A673 (cell line): ENCODE measurements at places on chromosomes 16 and 17. TPM values are rescaled to one million over a fixed set of nuclear protein-coding genes. Genes with fewer than 3 reads are reported as not detected.

DNA sequence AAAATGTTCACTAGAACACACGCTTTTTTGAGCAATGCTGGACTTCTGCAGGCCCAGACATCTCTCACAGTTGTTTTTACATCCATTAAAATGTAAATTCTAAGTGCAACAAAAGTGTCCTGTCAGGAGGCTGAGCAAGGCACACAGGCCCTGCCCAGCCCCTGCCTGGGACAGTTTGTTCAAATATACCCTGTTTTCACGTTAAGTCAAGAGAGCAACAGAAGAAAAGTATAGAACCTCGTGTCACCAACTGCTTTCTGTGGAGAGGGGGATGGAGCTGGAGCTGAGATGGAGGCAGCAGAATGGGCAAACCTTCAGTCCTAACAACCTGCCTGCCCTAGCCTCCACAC lies 4.3 kb upstream of the HOXB2 start:
- DNase-seq, result no peak

DNA sequence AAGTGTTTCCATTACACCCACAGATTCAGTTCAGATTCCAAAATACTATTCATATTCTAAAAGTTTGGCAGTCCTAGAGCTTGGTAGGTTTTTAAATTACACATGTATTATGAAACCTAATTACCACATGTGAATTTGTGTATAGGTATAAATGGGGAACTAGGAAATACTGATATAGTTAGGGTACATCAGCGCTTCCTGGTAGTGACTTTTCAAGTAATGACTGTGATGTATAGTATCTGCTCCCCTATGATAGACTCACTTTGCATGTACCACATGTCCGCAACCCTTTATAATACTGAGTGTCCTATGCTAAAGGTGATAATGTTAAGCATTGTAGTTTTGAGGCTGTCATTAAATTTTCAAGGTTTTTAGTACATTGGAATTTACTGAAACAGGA lies 22.9 kb downstream of the CDK12 start:
- no peak for DNase-seq

DNA sequence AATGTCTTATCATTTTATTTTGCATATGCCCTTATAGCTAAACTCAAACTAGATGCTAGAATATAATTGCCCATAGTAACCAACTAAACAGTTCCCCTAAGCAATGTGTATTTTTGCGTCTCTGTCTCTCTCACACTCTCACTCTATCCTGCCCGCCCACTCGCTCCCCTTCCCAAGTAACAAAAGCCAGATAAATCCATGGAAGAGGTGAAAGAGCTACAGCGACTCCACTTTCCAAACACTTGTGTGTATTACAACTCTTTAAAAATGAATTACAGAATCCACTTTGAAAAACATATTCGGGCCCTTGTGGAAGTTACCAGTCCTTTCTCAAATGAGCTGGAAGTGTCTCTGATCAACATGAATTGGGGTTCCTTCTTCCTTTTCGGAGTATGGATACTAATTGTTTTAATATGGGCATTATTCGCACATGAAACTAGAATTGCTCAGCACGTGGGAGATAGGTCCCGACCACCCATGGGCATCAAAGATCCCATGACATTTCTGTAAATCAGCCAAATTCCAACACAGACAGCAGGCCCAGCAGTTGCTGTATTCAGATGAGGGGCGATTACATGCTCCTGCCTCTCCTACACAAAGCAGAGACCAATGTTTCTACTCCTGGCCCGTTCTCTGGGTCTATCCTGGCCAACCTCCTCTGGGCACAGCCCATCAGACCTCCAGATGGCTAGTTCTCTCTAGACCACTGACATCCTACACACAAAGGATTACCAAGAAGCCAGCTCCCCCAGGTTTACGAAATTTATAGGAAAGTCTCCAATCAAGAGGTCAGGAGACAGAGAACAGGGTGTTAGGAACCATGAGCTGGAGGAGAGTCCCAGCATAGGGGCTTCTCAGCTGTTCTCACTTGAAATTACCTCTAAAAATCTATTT lies 121.5 kb downstream of the ZFHX3 start:
- DNase-seq, result no peak

- DNase-seq, result peak; percentile 53
These were observed 10.9 kb downstream of the ADGRG1 start for GRCh38 chr16:57639172-57639887.

DNA sequence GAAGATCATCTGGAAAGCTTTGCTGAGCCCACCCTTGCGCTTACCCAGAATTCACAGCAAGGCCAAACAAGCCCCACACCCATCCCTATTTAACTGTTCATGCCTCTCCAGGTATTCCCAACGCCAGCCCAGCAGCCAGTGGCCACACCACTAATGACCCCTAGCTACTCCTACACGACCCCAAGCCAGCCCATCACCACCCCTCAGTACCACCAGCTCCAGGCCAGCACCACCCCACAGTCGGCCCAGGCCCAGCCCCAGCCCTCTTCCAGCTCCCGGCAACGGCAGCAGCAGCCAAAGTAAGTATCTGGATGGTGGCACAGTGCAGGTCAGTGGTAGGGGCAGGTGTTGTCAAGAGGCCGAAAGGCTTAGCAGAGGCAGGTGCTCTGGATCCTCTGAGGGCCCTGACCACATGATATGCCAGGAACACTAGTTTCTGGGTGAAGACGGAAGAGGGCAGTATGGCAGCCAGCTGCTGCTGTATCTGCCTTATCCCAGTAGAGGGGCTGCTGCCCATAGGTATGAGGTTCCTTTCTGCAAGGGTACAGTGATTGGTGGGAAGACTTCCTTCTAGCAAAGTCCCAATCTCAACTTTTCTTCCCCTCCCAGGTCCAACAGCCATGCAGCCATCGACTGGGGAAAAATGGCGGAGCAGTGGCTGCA lies 10.7 kb downstream of the PROCA1 start:
- DNase-seq, result no peak

- no peak for DNase-seq
These were observed 65.7 kb downstream of the MAP2K6 start for GRCh38 chr17:69480245-69480644.

GRCh38 chr17:17073030-17073564 lies 30.8 kb downstream of the MPRIP start:
- DNase-seq, result no peak

- no peak for DNase-seq
These were observed 8.4 kb upstream of the SLC47A2 start for GRCh38 chr17:19724501-19725420.

- DNase-seq, result no peak
These were observed 6.7 kb upstream of the SMIM5 start for GRCh38 chr17:75626496-75627038.

DNA sequence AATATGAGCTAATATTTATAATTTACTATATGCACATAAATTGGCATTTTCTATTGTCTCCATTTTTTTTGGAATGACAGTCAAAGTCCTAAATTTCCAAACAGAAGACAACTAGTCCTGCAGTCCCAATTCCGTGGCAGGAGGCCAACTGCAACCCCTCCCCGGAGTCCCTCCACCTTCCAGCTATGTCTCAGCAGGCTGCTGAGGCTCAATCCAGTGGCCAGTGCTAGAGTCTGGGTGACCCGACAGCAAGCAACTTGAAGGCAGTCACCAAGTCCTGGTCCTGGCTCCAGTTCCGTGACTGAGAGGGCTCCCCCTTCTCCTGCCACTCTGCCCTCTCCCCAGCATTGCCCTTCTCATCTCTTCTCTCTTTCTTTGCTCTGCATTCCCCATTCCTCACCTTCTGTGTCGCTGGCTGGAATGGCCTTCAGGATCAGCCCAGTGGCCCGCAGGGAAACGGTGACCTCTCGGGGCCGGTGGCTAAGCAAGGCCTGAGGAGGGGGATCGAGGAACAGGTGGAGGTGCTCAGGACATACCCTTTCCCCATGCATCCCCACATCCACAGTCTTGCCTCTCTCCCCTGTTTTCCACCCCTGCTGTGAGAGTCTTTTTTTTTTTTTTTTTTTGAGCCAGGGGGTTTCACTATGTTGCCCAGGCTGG lies 22.4 kb upstream of the MFSD6L start:
- no peak for DNase-seq

GRCh38 chr16:59042301-59042700 lies 308.2 kb upstream of the GOT2 start:
- DNase-seq, result no peak

DNA sequence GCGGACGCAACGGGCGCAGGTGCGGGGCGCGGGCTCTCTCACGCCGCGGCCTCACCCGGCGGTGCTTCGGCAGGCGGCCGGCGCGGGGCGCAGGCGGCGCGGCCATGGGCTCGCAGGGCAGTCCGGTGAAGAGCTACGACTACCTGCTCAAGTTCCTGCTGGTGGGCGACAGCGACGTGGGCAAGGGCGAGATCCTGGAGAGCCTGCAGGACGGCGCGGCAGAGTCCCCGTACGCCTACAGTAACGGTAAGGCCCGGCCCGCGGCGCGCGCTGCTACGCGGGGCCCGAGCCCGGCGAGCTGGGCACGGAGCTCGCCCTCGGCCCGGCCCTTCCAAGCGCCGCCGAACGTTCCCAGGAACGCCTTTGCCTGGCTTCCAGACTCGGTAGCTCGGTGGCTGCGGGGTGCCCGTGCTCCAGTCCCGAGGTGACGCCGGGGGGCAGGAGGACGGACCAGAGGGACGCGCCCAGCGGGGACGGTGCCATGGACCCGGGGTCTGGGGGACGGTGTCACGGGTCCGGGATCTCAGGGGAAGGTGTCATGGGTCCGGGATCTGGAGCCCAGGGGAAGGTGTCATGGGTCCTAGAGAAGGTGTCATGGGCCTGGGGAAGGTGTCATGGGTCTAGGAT lies 435 bp downstream of the RAB40C start:
- peak; percentile 37 for DNase-seq

DNA sequence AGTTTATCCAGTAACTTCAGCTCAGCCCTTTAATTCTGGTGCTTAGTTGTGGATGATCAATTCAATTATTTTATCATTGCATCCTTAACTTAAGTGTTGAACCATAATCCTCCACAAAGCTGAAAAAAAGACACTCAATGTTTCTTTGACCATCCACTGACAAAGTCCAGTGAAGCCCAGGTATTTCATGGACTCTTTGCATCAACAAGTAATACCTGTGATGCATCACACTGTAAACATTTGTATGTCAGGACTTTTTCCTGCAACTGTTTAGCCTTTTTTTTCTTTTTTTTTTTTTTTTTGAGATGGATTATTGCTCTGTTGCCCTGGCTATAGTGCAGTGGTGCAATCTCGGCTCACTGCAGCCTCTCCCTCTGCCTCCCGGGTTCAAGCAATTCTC lies 6.6 kb upstream of the NFAT5 start:
- no peak for DNase-seq

DNA sequence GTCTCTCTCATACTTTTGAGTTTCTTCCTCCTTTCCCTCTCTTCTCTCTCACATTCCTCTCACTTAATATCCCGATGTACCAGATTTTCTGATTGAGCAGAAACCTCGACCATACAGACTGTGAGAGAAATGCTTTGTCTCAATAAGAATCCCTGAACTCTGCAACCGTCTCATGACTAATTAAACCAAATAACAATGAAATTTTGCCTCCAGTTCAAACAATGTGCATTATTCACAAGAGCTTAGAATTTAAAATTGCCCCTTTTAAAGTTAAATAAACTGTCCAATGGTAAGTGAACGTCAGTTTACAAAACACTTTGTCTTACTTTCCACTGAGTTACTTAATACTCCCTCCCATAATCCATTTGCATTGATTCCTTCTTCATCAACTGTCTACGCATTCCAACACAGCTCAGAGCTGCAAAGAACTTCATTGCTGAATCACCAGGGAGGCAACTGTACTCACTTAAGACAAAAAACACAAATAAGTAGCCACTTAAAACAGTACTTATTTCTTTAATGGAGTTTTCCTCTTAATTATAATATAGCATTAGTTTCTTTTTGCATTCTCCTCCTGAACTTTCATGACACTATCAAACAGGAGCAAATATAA lies 4.9 kb downstream of the CDH11 start:
- DNase-seq, result no peak

DNA sequence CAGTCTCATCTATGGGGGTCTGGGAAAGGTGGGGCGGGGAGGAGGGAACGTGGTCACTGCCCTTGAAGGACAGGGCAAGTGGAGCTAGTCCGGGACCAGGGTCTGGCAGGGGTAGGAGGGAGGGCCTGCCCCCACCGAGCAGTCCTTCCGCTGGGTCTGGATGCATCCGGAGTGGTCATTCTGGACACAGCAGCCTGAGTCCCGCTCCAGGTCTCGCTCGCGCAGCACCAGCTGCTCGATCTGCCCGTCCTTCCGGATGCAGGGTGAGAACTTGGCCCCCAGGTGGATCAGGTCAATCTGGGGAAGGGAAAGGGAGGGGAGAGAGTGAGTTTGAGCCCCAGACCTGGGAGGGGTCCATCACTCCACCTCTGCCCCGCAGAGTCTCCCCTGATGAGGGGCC lies 6.8 kb downstream of the AANAT start:
- no peak for DNase-seq

DNA sequence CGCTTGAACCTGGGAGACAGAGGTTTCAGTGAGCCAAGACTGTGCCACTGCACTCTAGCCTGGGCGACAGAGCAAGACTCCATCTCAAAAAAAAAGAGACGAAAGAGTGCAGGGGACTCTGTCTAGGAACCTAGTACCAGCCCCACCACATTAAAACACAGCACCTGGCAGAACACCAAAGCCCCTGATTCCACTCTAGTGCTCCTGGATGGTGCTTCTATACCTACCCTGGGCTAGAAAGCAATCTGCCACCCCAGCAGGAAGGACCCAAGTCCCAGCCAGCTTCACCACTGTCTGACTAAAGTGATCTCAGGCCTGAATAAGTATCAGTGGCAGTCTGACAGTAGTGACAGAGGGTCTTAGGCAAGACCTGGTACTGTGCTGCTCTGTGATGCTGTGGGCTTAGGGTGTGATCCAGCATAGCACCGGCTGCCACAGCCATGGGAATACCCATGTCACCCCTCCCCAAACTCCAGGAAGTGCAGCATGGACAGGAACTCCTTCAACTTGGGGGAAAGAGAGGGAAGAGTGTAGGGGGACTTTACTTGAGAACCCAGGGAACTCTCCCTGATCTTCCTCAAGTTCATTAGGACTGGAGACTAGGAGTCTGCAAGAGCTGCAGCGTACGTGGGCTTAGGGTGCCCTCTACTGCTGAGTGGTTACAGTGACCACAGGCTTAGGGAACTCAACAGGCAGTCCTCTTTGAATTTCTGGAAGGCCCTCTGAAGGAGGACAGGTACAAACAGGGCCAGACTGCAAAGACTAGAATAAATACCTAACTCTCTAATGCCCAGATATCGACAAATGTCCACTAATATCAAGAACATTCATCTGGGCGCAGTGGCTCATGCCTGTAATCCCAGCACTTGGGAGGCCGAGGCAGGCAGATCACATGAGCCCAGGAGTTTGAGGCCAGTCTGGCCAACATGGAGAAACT lies 30.0 kb upstream of the RNF43 start:
- peak; percentile 82 for DNase-seq

MYH2 gene
- 0.54 and 1.9 TPM in 2 replicates for total RNA-seq

CDH3 gene
- 0.15 TPM in 1 of 2 replicates, not detected in the other for total RNA-seq

MT3 gene
- total RNA-seq, result not detected in 2 replicates

MVD gene
- 127 and 131 TPM in 2 replicates for total RNA-seq

CLEC19A gene
- total RNA-seq, result not detected in 2 replicates

TTLL6 gene
- total RNA-seq, result 2.1 and 2.3 TPM in 2 replicates

CDRT15L2 gene
- total RNA-seq, result not detected in 2 replicates

PRAC1 gene
- 78.3 and 129 TPM in 2 replicates for total RNA-seq

PSMC5 gene
- 302 and 305 TPM in 2 replicates for total RNA-seq

BAIAP3 gene
- total RNA-seq, result 2.0 and 3.7 TPM in 2 replicates

PTGES3L gene
- total RNA-seq, result 0.64 and 1.1 TPM in 2 replicates
